ENCODE measurements at places on chromosomes 4 and X.
A peak's percentile ranks its signal among the peaks of the same experiment; 100 is the strongest.

GRCh38 chr4:108213308-108213707 is 44.6 kb upstream of the LEF1 start:
- DNase-seq, result no peak

- DNase-seq, result no peak
These were observed 165.0 kb downstream of the AMELX start for GRCh38 chrX:11458170-11458569.

DNA sequence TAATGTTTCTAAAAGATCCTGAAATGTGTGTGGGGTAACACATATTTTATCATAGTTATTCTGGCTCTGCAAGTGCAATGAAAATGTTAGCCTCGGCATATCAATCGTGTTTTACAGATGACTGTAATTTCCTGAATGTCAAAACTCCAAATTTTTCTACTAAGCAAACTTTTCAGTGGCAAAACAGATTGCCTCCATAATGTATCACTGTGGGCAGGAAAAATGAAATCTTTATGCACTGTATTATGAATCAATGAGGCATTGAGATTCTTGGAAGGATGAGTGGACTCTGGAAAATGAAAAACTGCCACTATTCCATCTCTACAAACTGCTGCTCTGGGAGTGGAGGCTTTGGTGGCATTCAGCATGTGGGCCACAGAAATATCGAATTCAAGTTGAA is 160.1 kb upstream of the MBNL3 start:
- DNase-seq, result peak; percentile 63

DNA sequence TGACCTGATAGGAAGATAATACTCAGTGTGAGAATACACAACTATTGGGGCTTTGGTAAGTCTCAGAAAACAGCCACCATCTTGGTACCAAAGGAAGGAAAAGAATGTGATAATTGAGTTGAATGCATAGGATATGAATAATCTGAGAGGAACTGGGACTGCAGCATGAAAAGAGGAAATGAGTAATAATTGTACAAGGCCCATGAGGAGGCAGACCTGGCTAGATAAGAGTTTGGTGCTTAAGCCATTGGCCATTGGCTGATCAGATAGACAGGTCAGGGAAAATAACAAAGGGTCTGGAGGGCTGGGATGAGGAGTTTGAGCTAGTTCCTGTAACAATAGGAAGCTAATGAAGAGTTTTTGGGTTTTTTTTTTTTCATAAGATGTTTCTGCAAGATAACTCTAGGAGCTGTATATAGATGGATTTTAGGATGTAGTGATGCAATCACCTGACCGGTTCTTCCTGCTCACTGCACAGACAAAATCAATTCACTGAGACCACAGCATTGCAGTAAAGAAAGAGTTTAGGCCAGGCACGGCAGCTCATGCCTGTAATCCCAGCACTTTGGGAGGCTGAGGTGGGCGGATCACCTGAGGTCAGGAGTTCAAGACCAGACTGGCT is 5.3 kb upstream of the TRMT2B start:
- peak; percentile 78 for DNase-seq

- peak; percentile 76 for DNase-seq
These were observed 30.9 kb downstream of the PDLIM3 start for GRCh38 chr4:185504098-185505047.

DNA sequence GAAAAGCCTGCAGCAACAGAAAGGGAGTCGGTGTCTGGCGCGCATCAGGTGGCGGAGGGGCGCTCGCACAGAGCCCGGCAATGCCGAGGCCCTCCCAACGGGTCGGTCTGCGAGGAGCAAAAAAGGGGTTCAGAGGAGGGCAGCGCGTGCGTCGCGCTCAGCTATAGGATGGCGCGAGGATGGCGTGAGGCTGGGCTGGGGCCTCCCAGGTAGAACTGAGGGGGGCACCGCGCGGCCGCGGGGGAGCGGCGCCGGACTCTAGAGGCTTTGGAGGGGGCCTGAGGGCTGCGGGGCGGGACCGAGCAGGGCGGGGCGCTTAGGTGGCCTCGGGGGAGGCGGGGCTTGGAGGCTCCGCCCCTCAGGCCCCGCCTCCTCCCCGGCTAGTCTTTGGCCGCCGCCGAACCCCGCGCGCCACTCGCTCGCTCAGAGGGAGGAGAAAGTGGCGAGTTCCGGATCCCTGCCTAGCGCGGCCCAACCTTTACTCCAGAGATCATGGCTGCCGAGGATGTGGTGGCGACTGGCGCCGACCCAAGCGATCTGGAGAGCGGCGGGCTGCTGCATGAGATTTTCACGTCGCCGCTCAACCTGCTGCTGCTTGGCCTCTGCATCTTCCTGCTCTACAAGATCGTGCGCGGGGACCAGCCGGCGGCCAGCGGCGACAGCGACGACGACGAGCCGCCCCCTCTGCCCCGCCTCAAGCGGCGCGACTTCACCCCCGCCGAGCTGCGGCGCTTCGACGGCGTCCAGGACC is at the start of gene PGRMC1:
Gene PGRMC1 (plus strand): TSS at position 414 of the 751 bp plus-strand sequence. CDS start 79 bp downstream, at position 493.
- DNase-seq, result peak; percentile 68

DNA sequence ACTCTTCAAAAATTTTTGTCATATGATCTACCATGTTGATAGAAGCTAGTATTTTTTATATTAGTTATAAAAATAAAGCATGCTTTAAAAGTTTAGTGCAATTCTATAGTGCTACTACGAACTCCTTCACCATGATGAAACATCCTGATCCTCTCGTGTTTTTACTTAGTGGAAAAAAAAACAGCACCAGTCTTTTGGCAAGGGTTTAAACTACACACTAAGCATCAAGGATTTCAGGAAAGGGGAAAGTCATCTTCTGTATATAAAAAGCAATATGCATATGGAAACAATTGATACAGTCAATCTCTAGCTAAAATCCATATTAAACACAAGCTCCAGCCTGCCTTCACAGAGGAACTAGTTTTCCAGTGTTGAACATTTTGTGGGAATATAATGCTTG is 18.7 kb downstream of the CHM start:
- DNase-seq, result no peak

- no peak for DNase-seq
These were observed 16.5 kb upstream of the VAMP7 start for GRCh38 chrX:155864655-155865054.

DNA sequence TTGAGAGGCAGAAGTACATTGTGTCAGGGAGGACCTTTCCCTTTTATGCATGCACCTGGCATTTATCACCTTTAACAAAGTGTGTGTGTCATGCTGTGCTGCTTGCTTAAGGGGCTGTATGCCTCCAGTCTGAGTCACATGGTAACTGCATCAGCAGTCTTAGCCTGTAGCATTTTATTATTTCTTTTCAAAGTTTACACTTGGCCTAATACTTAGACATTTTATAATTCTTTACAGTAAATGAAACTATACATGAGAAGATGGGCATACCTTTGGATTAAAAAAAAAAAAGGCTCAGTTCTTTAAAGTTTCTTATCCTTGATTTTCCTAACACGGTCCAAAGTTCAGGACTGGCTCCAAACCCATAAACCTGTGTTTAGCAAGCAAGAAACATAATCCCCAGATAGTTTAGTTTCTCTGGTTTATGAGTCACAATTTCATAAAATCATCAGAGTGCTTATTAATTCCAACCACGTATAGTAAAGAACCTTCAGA is 14.6 kb downstream of the NPNT start:
- peak; percentile 25 for DNase-seq

DNA sequence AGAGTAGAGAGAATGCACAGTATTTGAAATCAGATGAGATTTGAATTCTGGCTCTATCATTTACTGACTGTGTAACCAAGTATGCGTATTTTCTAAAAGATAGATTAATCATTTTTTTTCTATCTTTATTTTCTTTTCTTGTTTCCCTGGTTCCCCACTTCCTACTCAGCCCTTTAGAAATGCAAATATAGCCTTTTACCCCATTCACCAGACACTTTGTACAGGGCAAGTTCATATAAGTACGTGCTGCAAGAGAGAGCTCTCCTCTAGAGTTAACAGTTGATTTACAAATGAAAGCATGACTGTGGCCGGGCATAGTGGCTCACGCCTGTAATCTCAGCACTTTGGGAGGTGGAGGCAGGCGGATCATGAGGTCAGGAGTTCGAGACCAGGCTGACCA is 17.8 kb upstream of the TDO2 start:
- no peak for DNase-seq

GRCh38 chr4:176964116-176964691 is 171.5 kb upstream of the VEGFC start:
- peak; percentile 4 for DNase-seq

DNA sequence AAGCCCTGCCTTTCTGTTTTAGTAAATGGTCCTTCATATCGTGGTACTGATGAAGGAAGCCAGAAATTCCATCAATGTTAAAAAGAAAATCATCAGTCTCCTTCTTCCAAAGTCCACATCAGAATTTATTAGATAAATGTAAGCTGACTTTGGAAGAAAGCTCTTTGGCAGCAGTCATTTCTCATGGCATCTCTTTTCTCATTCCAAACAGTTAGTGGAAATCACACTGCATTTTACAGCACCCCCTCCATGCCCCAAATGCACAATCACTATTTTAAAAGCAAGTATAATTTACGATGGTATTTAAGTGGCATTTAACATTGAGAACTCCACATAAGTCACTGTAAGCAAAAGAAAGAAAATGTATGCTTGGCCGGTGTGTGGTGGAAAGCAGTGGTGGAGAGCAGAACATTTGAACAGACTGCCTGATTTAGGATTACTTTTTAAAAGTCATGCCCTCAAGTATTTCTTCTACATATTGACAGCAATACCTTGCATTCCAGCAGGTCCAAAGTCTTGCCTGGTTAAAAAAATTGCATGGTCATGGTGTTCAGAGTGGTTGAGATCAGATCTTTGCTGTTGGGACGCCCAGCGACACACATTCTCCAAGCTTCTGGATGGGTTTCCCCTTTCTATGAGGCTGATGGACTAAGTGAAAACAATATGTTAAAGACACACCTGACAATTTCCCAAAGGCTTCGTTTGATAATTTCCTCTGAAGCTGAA is 248.6 kb downstream of the ADAMTS3 start:
- DNase-seq, result no peak

DNA sequence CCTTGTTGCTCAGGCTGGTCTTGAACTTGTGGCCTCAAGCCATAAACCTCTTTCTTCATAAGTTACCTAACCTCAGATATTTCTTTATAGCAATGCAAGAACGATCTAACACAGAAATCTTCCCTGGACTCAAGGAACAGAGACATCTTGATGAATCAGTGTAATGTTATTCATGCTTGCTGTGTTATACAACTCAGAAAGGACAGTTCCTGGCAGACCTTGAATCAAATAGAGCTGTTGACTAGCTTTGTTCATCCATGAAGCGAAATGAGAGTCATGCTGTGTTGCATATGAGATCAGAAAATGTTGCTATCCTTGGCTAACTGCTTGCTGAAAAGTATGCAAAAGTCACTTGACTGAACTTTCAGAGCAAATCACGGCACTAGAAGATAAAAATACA is 72.6 kb upstream of the ARHGAP24 start:
- peak; percentile 17 for DNase-seq

- no peak for DNase-seq
These were observed 11.1 kb upstream of the IRAK1 start for GRCh38 chrX:154030715-154031305.

- no peak for DNase-seq
These were observed 25.5 kb upstream of the CBLL2 start for GRCh38 chrX:22247169-22247568.

GRCh38 chr4:70705183-70706043 is 16.4 kb upstream of the RUFY3 start:
- DNase-seq, result peak; percentile 46

DNA sequence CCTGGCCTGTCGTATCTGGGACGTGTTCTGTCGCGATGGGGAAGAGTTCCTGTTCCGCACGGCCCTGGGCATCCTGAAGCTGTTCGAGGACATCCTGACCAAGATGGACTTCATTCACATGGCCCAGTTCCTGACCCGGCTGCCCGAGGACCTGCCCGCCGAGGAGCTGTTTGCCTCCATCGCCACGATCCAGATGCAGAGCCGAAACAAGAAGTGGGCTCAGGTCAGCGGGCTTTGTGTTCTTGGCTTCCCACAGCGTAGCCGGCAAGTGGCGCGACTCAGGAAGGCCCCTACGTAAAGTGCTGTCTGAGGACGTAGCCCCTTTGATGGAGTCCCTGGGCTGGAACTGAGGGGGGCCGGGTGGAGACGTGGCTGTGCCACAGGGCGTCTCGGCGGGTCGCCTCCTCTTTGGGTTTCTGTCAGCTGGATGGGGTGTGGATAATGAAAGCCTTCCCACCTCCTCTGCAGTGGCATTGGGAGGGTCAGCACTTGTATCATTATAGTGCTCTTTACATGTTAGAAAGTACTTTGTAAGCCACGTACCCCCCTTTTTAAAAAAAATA is 18.1 kb upstream of the TADA2B start:
- DNase-seq, result no peak

- no peak for DNase-seq
These were observed 587.3 kb downstream of the TMA16 start for GRCh38 chr4:164081801-164082200.

GRCh38 chr4:179634862-179635261 is 2192.6 kb upstream of the AGA start:
- DNase-seq, result no peak

DNA sequence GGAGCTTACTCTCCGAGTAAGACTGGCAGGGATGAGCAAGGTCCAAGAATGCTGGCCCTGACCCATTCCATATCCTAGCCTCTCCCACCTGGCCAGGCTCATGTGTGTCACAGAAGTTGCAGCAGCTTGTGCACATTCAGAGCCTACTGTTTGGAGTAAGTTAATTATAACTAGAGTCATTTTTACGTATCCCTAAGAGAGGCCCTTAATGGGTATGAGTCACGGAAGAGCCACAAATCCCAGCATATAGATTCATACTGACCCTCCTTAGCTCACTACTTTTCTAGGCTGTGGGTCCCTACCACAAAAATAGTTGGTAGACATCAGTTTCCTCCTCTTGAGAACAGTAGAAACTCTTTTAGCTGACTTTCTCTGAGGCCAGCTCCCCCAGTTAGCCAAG is 118.3 kb upstream of the FRG1 start:
- DNase-seq, result no peak

GRCh38 chr4:165154482-165154881 is 41.8 kb upstream of the TMEM192 start:
- DNase-seq, result no peak

Data from HCEC 1CT (cell line).